CD4-positive, CD25-positive, alpha-beta regulatory T cell (primary cell): ENCODE measurements at places on chromosomes 6 and 20. TPM values are rescaled to one million over a fixed set of nuclear protein-coding genes. Genes with fewer than 3 reads are reported as not detected.

TP53INP2 gene
- total RNA-seq: 60.9 TPM

TRIM15 gene
- not detected for total RNA-seq

HLA-E gene
- 1,662 TPM for total RNA-seq

SLC35D3 gene
- total RNA-seq: 0.15 TPM

ASIP gene
- not detected for total RNA-seq

SIRPD gene
- total RNA-seq: not detected

GRIK2 gene
- total RNA-seq: not detected

IMPG1 gene
- not detected for total RNA-seq

EYA2 gene
- total RNA-seq: not detected

DAAM2 gene
- total RNA-seq: not detected

LST1 gene
- total RNA-seq: 12.9 TPM

PRR18 gene
- not detected for total RNA-seq

DNA sequence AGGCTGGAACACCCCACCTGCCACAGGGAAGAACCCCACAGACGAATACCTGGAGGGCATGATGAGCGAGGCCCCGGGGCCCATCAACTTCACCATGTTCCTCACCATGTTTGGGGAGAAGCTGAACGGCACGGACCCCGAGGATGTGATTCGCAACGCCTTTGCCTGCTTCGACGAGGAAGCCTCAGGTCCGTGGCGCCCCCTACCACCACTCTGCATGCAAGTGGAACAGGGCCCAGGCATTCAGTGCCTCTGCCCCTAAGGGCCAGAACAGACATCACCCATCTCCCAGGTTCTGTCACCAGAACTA lies 6.6 kb downstream of the MYL9 start:
- DNase-seq: no peak
- no peaks in the 10 kb centered on the region for H3K27me3 ChIP-seq
- no peaks in the 10 kb centered on the region for H3K4me1 ChIP-seq
- no peaks in the 10 kb centered on the region for H3K36me3 ChIP-seq
- no peak overlapping the region for H3K27ac ChIP-seq

- H3K27ac ChIP-seq: no peak overlapping the region
- peaks cover 2% of the 10 kb centered on the region for H3K27me3 ChIP-seq
- no peak overlapping the region for H3K4me3 ChIP-seq
- H3K36me3 ChIP-seq: no peaks in the 10 kb centered on the region
These were observed 133.8 kb downstream of the SNX5 start for GRCh38 chr20:17834804-17835203.

GRCh38 chr20:10646886-10647420 lies 26.8 kb downstream of the JAG1 start:
- H3K27me3 ChIP-seq: no peaks in the 10 kb centered on the region
- H3K4me1 ChIP-seq: no peaks in the 10 kb centered on the region
- H3K4me3 ChIP-seq: no peak overlapping the region
- H3K36me3 ChIP-seq: no peaks in the 10 kb centered on the region
- no peak overlapping the region for H3K27ac ChIP-seq

GRCh38 chr6:24069526-24069925 lies 56.5 kb upstream of the NRSN1 start:
- H3K27ac ChIP-seq: no peak overlapping the region
- no peaks in the 10 kb centered on the region for H3K4me1 ChIP-seq
- no peaks in the 10 kb centered on the region for H3K36me3 ChIP-seq
- no peaks in the 10 kb centered on the region for H3K27me3 ChIP-seq
- DNase-seq: no peak

- no peaks in the 10 kb centered on the region for H3K27me3 ChIP-seq
- peak; percentile 49 for DNase-seq
- H3K36me3 ChIP-seq: peaks cover 89% of the 10 kb centered on the region
- H3K27ac ChIP-seq: peak overlapping the region; percentile 75
- peak overlapping the region; percentile 69 for H3K4me3 ChIP-seq
- H3K4me1 ChIP-seq: peaks cover 75% of the 10 kb centered on the region
These were observed 59.5 kb upstream of the ARMH2 start for GRCh38 chr6:24858177-24858653.

GRCh38 chr6:165976684-165977083 lies 191.0 kb downstream of the TBXT start:
- H3K27me3 ChIP-seq: no peaks in the 10 kb centered on the region
- no peak for DNase-seq
- H3K4me1 ChIP-seq: no peaks in the 10 kb centered on the region
- no peak overlapping the region for H3K27ac ChIP-seq
- no peak overlapping the region for H3K4me3 ChIP-seq

GRCh38 chr6:159701413-159701999 lies 8.5 kb upstream of the SOD2 start:
- no peaks in the 10 kb centered on the region for H3K4me1 ChIP-seq
- no peaks in the 10 kb centered on the region for H3K27me3 ChIP-seq
- H3K4me3 ChIP-seq: no peak overlapping the region
- no peaks in the 10 kb centered on the region for H3K36me3 ChIP-seq
- no peak for DNase-seq

- H3K27me3 ChIP-seq: peaks cover 9% of the 10 kb centered on the region
- H3K4me1 ChIP-seq: no peaks in the 10 kb centered on the region
- no peak overlapping the region for H3K4me3 ChIP-seq
- H3K36me3 ChIP-seq: no peaks in the 10 kb centered on the region
- H3K27ac ChIP-seq: no peak overlapping the region
- DNase-seq: no peak
These were observed 2.9 kb downstream of the SALL4 start for GRCh38 chr20:51799401-51799860.

DNA sequence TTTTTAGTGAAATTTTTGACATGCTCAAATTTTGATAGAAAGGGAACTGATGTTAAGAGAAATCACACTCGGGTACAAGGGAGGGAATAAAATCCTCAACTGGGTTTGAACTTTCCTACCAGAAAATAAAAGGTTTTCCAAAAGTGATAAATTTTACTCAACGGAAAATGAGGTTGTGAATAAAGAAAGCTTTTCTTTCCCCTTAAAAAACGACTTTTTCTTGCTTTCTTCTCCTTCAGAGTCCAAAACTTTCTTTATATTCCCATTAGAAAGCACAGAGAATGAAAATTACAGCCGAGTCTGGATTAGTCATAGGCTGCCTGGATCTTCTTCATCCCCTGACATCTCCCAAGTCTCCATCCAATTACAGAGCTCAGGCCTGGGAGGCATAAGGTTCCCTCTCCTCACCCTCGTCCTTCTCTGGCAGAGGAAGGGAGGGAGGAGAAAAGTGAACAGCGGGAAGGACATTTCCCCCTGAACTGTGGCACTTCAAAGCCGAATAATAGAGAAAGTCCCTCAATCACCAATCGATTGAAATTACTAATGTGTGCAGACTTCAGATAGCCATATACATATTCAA lies 28.1 kb upstream of the QKI start:
- H3K27me3 ChIP-seq: peaks cover 2% of the 10 kb centered on the region
- no peak overlapping the region for H3K4me3 ChIP-seq
- no peaks in the 10 kb centered on the region for H3K36me3 ChIP-seq
- no peaks in the 10 kb centered on the region for H3K4me1 ChIP-seq
- no peak overlapping the region for H3K27ac ChIP-seq

DNA sequence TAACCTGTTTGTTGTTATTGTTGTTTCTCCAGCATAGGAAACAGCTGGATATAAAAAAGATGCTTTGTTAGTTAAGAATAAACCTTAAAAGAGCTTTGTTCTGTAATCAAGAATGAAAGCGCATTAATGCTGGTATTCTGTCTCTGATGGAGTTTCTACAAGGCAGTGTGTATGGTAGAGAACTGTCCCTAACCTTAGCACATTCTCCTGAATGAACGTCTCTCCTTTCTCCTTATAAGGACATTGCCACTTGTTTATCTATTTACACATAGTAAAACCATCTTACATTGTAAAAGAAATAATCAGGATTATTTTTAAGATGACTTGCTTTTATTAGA lies 33.8 kb upstream of the LCA5 start:
- no peaks in the 10 kb centered on the region for H3K36me3 ChIP-seq
- no peaks in the 10 kb centered on the region for H3K27me3 ChIP-seq
- no peaks in the 10 kb centered on the region for H3K4me1 ChIP-seq
- no peak for DNase-seq
- H3K4me3 ChIP-seq: no peak overlapping the region

DNA sequence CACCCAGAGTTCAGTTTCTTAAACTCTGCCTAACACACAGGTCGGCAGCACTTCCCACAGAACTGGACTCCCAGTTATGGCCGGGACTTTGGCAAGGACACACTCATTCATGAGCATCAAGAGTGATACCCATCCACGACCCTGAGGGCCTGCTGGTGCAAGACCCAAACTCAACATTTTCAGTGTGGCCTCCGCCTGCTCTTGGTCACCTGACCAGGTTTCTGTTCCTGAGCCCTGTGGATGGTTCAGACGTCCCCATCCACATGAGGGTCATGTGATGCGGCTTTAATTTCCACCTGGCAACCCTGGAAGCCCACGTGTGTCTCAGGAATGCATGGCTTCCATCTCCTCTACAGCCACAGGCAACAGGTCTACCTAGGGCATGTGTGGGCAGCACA lies 245.3 kb downstream of the DLL1 start:
- no peaks in the 10 kb centered on the region for H3K27me3 ChIP-seq
- no peaks in the 10 kb centered on the region for H3K36me3 ChIP-seq
- DNase-seq: no peak

- H3K4me3 ChIP-seq: no peak overlapping the region
- H3K4me1 ChIP-seq: peaks cover 27% of the 10 kb centered on the region
- no peaks in the 10 kb centered on the region for H3K36me3 ChIP-seq
- H3K27ac ChIP-seq: no peak overlapping the region
These were observed 18.3 kb downstream of the ARHGAP18 start for GRCh38 chr6:129691709-129692108.

- H3K27me3 ChIP-seq: peaks cover 4% of the 10 kb centered on the region
- no peak overlapping the region for H3K4me3 ChIP-seq
- H3K4me1 ChIP-seq: no peaks in the 10 kb centered on the region
- H3K36me3 ChIP-seq: no peaks in the 10 kb centered on the region
These were observed 101.5 kb downstream of the UNC5CL start for GRCh38 chr6:40937491-40937890.

DNA sequence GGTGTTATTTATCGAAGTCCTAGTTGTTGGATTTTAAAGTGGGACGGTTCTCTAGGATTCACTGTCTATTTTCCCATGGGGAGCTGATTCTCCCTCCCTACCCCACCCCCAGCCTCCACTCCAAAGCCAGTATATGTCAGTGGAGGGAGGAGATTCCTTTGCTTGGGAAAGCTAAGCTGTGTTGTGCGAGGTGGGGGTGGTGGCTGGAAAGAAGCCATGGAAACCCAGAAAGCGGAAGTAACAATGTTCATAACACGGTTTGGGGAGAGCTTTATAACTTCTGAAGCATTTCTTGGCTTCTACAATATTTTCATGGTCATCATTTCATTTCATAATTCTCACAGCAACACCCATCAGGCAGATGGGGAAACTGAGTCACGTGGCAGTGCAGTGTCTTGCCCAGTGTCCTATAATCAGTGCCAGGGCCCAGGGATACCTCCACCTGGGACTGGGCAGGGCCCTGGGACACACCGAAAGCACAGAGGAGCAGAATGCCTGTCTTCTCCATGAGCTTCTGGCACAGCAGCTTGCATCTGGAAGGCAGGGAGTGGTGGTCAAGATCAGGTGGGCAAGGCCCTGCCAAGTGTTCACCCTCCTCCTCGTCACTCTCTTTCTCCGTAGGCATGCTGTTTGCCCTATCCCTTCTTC lies 4.5 kb downstream of the SUN5 start:
- H3K4me1 ChIP-seq: no peaks in the 10 kb centered on the region
- H3K27ac ChIP-seq: no peak overlapping the region
- H3K36me3 ChIP-seq: no peaks in the 10 kb centered on the region
- H3K4me3 ChIP-seq: no peak overlapping the region

- no peaks in the 10 kb centered on the region for H3K36me3 ChIP-seq
- no peak for DNase-seq
- H3K4me1 ChIP-seq: no peaks in the 10 kb centered on the region
- H3K27me3 ChIP-seq: no peaks in the 10 kb centered on the region
- H3K4me3 ChIP-seq: no peak overlapping the region
These were observed 10.1 kb upstream of the SIRPD start for GRCh38 chr20:1567392-1568162.

- H3K27ac ChIP-seq: no peak overlapping the region
- no peaks in the 10 kb centered on the region for H3K27me3 ChIP-seq
- no peak overlapping the region for H3K4me3 ChIP-seq
- no peak for DNase-seq
These were observed 736.0 kb downstream of the CD109 start for GRCh38 chr6:74431873-74432580.

- H3K36me3 ChIP-seq: no peaks in the 10 kb centered on the region
- H3K4me1 ChIP-seq: no peaks in the 10 kb centered on the region
- H3K4me3 ChIP-seq: no peak overlapping the region
- DNase-seq: no peak
- no peak overlapping the region for H3K27ac ChIP-seq
- H3K27me3 ChIP-seq: no peaks in the 10 kb centered on the region
These were observed 273.8 kb downstream of the CDH4 start for GRCh38 chr20:61525781-61526431.

- no peak overlapping the region for H3K4me3 ChIP-seq
- no peaks in the 10 kb centered on the region for H3K27me3 ChIP-seq
- H3K4me1 ChIP-seq: no peaks in the 10 kb centered on the region
- no peak overlapping the region for H3K27ac ChIP-seq
These were observed 282.8 kb downstream of the RNGTT start for GRCh38 chr6:88680654-88681053.

DNA sequence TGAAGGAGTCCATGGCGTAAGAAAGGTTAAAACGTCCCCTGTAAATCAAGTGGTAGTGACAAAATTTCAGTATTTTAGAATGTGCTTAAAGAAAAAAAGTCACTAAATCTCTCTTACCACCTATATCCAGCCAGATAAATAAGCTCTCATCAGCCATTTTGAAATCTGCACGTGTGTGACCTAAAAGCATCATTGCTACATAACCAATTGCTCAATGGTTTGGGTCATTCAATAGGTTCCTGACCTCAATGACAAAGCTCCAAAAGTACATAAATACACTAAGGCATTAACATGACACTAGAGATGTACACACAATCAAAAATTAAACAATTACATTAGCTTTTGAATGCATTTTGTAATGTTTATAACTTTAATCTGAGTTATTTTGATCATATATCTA lies 272.4 kb downstream of the GMDS start:
- H3K27me3 ChIP-seq: no peaks in the 10 kb centered on the region
- H3K4me1 ChIP-seq: no peaks in the 10 kb centered on the region
- no peaks in the 10 kb centered on the region for H3K36me3 ChIP-seq
- DNase-seq: no peak

GRCh38 chr6:56694002-56694401 lies 51.3 kb upstream of the DST start:
- no peak for DNase-seq
- H3K4me1 ChIP-seq: no peaks in the 10 kb centered on the region
- no peaks in the 10 kb centered on the region for H3K36me3 ChIP-seq
- no peaks in the 10 kb centered on the region for H3K27me3 ChIP-seq

DNA sequence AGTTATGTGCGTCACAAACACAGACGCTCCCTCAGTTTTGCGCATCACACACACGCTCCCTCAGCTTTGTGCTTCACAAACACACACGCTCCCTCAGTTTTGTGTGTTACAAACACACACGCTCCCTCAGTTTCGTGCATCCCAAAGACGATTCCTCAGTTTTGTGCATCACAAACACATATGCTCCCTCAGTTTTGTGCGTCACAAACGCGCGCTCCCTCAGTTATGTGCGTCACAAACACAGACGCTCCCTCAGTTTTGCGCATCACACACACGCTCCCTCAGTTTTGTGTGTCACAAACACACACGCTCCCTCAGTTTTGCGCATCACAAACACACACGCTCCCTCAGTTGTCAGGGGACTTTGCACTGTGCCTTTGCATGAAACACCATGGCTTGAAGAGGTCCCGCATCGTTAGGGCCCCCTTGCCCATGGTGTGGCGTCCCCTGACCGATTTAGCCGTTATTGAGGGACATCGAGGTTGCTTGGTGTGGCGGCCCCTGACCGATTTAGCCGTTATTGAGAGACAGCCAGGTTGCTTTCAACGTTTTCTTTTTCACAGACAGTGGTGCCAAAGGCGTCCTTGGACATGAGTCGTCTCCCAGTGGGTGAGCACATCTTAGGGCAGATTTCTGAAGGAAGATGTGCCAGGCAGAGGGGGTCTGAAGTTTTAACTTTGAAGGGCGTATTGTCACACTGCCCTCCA lies 28.1 kb upstream of the MYT1 start:
- no peak for DNase-seq
- no peak overlapping the region for H3K27ac ChIP-seq
- H3K4me3 ChIP-seq: no peak overlapping the region
